SW 1271 (cell line): ENCODE measurements at places on chromosomes 6 and 20.

DNA sequence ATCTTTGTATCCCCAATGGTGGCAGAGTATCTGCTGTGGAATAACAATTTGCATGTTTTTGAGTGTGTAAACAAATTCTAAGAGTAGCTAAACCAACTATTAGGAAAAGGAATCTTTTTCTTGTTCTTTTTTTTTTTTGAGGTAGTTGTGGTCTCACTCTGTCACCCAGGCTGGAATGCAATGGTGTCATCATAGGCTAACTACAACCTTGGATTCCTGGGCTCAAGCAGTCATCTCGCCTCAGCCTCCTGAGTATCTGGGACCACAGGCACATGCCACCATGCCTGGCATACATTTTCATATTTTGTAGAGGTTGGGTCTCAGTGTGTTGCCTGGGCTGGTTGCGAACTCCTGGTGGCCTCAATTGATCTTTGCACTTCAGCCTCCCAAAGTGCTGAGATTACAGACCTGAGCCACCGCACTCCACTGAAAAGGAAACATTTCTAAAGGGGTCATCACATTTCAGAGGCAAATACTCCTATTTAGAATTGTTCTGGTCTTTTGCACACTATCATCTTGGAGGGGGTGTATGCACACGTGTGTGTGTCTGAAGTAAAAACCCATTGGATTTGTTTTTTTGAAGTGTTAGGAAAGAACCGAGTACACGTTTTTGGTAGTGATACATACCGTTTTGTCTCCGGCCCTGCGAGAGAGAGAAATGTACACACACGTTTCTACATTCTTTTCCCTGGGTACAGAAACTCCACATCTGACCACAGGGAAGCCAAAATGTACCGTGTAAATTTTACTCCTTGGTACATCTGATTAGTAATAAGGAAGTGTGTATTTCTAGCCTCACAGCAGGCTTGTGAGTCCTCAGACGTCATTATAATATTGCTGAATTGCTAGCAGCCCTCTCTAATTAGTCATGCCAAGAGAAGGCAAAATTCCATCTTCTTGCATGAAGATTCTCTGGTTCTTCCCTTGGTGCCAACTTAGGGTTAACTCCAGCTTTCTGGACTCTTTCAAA is 183.6 kb downstream of the JARID2 start:
- no peak for DNase-seq

DNA sequence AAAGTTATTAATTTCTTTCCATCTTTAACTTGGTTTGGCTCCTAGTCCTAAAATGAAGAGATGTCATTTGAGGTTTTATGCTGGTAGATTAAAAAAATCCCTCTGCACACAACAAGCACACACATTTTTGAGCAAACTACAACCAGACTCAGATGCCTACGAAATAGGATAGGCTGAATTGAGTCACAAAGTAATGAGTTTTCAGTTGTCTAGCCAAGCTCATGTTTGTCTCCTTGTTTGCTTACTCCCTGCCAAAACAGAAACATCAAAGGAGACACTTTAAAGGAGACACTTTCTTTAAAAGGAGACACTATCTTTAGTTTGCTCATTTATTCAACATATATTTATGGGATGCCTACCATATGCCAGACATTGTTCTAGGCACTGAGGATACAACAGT is 56.2 kb downstream of the TPBG start:
- DNase-seq = no peak

DNA sequence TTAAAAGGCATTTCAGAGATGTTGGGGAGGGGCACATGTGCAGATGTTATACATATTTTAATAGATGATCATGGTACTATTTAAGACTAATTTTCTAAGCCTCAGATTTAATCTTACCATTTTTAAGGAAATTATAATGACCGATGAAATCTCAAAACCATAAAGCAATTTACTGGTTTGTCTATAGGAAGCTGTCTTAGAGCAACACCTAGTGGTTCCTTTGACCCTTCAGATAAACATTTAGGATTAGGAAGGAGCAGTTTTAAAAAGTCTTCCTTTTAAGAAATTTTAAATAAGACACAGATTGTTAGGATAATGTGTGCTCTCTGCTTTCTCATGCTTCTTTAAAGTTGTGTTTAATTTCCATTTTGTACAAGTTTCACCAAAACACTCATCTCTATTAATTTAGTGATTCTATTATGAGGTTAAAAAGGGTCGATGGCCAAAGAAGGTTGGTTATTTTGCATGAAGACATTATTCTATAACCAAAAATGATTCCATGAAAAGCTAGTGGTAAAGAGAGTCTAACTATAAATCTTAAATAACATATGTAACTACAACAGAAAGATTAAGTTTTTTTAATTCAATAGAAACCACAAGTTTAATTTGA is 376.4 kb downstream of the HACE1 start:
- no peak for DNase-seq

DNA sequence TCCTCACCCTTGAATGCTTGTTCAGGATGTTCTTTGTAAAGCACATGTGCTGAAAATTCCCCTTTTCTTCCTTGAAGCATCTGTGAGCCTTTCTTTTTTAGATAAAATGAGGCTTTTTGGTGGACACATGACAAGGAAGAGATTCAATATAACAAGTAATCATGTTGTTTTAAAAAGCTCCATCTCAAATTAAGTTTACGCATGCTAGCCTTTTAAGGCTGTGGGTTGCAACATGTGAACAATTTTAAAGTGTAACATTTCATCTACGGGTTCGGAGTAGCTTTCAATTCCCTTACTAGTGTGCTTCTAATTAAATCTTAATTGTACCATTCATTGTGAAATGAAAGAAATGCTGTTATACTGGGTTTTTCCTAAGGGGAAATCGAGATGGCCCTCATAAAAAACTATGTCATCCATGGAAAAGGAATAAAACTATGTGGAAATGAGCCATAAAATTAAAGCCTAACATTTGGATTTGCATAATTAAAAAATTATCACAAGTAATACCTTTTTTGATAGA is 19.3 kb upstream of the OSTM1 start:
- no peak for DNase-seq

GRCh38 chr6:149891259-149891658 is 6.7 kb downstream of the RAET1E start:
- no peak for DNase-seq

GRCh38 chr6:14865531-14866100 is 380.3 kb upstream of the JARID2 start:
- no peak for DNase-seq

GRCh38 chr6:47477497-47478232 is at the start of gene CD2AP:
TSS of gene CD2AP (plus strand) at chr6:47477789. CDS start at chr6:47478245, 456 bp downstream.
- DNase-seq = peak; percentile 40

- no peak for DNase-seq
Observed at GRCh38 chr6:43457643-43458042, 2.3 kb upstream of the DLK2 start.

DNA sequence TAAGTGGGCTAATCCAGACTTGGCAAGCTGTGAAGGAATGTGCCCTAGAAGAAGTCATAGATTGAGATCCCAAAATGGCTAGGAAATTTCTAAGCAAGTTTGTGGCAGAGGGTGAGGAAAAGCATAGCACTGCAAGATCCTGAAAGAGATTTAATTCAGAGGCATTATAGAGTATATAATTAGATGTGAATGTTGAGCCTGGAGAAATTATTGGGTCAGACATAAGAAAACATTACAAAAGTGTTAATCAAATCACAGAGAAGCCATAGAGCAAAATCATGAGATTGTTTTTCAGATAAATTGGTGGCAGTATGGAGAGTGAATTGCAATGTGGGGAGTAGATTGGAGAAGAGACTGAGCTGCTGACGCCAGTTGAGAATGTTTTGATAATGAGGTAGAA is 90.0 kb downstream of the CD2AP start:
- no peak for DNase-seq

DNA sequence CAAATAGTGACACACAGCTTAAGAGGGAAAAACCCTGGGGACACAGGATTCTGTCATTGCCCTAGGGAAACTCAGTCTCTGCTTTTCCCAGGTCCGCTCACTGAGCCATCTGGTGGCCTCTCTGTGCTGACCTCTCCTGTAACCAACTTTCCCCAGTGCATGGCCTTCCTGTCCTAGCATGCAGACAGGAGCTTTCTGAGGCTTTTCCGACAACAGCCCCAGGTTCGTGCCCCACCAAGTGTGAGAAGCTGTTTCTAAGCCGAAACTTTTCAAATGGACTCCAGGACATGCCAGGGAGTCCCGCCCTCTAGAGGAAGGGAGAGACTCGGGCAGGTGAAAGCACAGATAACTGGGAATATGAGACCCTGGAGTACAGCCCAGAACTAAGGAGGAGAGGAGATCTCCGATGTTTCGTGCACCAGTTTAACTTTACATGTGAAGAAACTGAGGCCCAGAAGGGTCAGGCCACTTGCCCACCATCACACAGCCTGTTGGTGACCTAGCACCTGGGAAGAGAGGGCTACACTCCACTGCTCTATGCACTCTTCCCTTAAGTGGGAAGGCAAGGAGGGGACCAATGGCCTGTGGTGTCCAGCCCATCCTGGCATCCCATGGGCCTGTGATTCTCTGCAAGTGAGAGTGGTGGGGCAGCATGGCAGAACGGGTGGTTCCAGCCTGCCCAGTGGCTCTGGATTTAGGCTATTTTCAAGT is 46.2 kb downstream of the RPP40 start:
- DNase-seq = no peak

- DNase-seq = no peak
Observed at GRCh38 chr6:140988780-140989179, 1143.9 kb upstream of the GJE1 start.

DNA sequence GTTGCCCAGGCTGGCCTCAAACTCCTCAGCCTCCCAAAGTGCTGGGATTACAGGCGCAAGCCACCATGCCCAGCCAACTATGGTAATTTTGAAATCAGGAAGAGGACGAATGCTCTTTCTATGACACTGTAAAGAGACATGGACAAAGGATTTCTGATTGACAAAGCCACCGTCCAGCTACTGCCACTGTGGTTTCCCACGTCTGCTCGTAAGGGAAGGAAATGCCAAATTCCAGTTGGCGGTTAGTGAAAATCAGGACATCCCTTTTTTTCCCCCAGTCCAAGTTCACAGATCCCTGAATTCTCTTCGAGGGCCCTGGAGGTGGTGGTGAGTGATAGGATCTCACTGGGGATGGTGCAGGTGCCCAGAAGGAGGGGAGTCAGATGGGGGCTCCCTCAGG is 31.2 kb downstream of the SNAI1 start:
- no peak for DNase-seq

DNA sequence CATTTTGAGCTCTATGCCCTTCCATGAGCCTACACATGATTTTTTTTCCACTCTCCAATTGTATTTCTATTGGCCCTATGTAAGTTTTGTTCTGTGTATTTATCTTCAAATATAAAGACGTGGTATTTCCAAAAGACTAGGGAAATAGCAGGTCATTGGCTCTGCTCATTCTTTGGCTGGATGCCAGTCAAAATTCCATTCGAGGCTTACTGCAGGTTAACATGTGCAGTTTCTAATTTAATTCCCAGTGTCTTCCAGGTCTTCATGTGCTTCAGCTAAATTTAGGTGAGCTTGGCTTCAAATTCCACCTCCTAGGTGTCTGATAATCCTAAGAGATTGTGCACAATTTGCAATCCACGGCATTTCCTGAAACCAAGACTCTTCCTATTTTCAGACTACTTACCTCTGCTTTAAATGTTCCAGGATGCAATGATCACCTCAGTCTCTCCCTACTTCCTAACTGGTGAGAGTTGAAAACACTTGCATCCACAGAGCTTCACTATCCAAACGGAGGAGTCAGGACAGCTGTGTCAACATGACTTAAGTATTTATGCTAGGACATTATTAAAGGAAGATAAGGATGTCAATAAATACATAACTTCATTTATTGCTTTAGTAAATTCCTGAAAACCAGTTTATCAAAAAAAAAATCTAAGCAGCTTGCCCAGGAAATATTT is 236.1 kb downstream of the COL12A1 start:
- no peak for DNase-seq

- DNase-seq = no peak
Observed at GRCh38 chr6:166104107-166104506, 63.5 kb downstream of the TBXT start.

DNA sequence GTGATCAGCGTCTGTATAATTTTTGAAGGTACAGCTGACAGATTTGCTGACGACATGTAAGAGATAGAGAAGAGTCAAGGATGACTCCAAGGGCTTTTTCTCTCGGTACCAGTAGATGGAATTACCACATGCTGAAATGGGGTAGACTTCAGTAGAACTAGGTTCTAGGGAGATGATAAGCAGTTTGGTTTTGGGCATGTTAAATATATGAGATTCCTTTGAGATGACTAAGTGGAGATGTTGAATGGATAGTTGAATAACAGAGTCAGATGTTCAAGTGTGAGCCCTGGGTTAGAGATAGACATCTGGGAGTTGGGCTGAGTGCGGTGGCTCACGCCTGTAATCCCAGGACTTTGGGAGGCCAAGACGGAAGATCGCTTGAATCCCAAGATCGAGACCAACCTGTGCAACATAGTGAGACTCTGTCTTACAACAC is 50.0 kb downstream of the PHF20 start:
- peak; percentile 92 for DNase-seq

GRCh38 chr6:26328265-26328844 is 36.6 kb upstream of the BTN3A2 start:
- peak; percentile 76 for DNase-seq

- DNase-seq = no peak
Observed at GRCh38 chr6:34223381-34223955, 13.2 kb upstream of the HMGA1 start.

GRCh38 chr6:157312757-157313156 is 10.6 kb downstream of the TMEM242 start:
- DNase-seq = no peak

- DNase-seq = no peak
Observed at GRCh38 chr20:57481281-57481711, 43.6 kb downstream of the CTCFL start.

DNA sequence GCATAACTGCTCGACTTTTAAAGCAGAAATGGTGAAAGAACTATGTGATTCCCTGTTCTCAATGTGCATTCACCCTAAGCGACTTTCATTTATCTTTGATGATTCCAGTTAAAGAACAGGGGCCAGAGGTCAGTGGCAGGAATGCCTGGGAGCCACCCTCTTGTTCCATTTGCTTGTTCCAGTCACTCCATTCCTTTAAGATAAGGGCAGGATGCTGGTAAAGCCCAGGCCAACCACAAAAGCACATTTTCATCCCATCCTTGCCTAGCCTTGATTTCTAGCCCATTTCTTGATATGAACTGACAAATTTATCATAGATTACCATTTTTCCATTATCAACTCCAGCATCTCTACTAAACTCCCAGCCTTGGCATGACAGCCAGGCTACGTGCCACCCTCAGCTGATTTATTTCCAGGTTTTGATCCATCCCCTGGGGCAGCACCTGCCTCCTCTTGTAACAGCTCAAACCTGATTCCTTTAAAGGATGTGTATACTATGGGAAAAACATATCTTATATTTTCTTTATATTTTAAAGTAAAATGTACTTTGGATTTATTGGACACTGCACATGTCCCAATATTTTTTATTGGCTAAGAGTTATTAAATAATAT is 19.2 kb downstream of the HMGN3 start:
- DNase-seq = no peak

- no peak for DNase-seq
Observed at GRCh38 chr20:58043236-58044140, 185.0 kb downstream of the ANKRD60 start.
